ENCODE measurements at places on chromosomes 1 and 21. TPM values are rescaled to one million over a fixed set of nuclear protein-coding genes. Genes with fewer than 3 reads are reported as not detected.

Gene HEYL
- total RNA-seq = under 0.01 TPM

Gene SMCP
- not detected for total RNA-seq

Gene FCRL1
- total RNA-seq = not detected

Gene DMRTA2
- total RNA-seq = under 0.01 TPM

Measured in osteoblast (primary cell).